Right renal pelvis (tissue), 4 donors: ENCODE measurements at places on chromosomes 7 and 10.

GRCh38 chr7:31071645-31072029 is 19.5 kb downstream of the ADCYAP1R1 start:
- DNase-seq: no peak

- DNase-seq: no peak
Measured at GRCh38 chr7:1670894-1671593, 967 bp downstream of the ELFN1 start.

- DNase-seq: no peak
Measured at GRCh38 chr7:132230462-132230861, 345.8 kb downstream of the PLXNA4 start.

DNA sequence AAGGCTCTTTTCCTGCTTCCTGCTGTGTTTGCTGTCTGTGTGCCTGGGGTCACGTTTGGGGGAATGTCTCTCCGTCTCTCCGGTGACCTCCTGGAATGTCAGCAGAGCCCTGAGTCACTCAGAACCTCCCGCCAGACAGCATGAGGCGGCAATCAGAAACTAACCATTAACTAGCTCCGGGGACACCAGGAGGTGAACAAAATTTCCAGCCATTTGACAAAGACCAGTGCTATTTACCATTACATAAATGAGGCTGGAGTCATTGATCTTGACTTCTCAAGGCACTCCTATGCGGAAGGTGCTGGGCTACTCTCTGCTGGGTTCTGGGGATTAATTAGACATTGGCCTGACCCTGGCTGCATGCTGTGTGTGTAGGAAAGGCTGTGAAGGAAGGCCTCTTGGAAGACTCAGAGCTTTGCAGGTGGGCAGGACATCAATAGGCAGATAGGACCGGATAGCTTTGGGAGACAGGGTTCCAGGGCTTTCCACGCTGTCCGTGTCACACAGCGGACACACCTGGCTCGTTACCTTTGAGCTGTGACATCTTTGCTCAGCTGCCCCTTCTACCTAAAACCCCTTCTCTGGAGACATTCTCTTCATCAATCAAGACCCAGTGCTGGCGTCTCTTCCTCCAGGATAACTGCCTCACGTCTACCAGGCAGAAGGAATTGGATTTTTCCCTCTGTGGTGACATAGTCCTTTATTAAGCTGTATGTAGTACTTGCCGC is 77.0 kb downstream of the PFKFB3 start:
- DNase-seq: no peak

- DNase-seq: no peak
Measured at GRCh38 chr10:124569623-124570470, 108.2 kb downstream of the LHPP start.

- no peak for DNase-seq
Measured at GRCh38 chr7:155258226-155258560, 39.5 kb upstream of the INSIG1 start.

GRCh38 chr7:39324139-39324760 is 242.0 kb upstream of the YAE1 start:
- no peak for DNase-seq

DNA sequence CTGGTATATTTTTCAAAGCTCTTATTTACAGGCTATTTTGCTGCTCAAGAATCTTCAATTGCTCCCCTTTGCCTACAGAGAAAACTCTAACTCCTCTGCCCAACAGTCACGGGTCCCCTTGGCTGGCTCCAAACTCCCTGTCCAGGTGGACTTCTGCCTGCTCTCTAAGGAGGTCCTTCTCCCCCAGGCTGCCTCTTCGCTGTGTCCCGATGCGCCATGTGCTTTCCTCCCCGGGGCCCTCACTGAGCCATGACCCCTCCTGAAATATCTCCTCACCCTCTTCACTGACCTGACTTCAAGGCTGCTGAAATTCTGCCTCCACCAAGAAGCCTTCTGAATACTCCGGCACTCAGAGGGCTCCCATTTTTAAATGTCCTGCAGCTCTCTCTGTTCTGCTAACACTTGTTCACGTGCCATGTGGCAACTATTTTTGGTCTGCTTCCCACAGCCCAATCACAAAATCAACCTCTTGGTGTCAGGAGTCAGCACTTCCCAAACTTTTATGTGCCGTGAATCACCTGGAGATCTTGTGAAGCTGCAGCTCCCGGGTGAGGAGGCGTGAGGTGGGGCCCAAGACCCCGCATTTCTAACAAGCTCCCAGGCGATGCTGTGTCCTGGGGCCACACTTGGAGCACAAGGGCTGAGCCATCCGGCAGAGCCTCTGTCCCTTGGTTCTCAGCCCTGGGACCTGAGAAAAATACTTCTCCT is 85.7 kb upstream of the COL13A1 start:
- no peak for DNase-seq

DNA sequence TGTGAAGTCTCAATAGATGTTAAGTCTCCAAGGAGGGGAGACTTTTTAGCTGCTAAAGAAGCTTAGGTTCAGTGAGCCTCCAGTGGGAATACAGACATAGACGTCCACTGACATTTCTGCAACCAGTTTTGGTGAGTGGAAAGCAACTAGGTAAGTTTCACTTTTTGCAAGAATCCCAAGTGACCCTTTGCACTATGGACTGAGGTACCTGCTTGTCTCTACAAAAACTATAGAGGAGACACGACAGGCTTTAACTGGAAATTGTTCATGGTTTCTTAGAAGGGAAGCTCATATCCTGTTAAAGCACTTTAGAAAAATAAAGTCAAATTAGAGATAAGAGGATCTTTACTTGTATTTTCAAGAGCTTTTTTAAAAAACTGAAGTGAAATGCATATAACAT is 38.6 kb downstream of the GBF1 start:
- DNase-seq: no peak

DNA sequence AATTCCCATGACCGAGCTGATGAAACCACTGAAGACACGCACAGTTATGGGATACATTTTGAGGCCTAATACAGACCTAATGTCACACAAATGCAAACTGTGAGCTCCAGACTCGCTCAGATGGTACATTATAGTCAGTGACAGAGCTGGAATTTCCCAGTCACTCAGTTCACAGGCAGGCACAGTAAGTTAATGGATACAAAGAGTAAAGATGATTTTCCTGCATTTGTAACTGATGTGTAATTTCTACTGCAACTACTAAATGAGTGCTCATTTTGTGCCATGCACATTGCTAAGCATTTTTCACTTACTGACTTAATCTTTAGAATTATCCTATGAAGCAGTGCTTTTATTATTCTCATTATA is 56.5 kb downstream of the ENO4 start:
- no peak for DNase-seq

GRCh38 chr7:371119-371778 is 81.3 kb downstream of the FOXL3 start:
- DNase-seq: no peak

GRCh38 chr10:65501259-65501658 is 1424.6 kb upstream of the LRRTM3 start:
- DNase-seq: no peak

GRCh38 chr7:153413540-153414287 is 638.5 kb upstream of the DPP6 start:
- no peak for DNase-seq

DNA sequence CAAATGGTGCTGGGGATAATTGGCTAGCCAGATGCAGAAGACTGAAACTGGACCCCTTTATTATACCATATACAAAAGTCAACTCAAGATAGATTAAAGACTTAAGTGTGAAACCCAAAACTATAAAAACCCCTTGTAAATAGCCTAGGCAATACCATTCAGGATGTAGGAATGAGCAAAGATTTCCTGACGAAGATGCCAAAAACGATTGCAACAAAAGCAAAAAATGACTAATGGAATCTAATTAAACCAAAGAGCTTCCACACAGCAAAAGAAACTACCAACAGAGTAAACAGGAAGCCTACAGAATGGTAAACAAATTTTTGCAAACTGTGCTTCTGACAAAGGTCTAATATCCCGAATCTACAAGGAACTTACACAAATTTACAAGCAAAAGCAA is 30.9 kb upstream of the PLXDC2 start:
- DNase-seq: no peak

GRCh38 chr10:86580521-86580891 is 58.9 kb upstream of the WAPL start:
- no peak for DNase-seq

- no peak for DNase-seq
Measured at GRCh38 chr10:31749301-31749700, 179.3 kb downstream of the ARHGAP12 start.

DNA sequence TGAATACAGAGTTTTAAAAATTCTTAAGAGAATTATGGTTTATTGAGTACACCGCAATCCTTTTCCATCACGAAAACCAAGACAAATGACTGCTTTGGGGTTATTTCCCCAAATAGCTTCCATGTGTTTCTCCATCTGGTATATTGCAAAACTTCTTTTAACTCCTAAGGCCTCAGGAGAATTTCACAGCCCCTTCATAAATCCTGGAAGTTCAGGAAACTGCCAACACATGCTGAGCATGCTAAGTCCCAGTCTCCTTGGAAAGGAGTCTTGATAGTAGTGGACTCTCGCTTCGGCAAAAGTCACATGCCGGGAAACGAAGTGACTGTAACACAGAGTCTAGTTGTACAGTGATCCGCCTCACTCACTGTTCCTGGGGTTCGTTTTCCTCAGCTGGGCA is 88.1 kb upstream of the RSU1 start:
- no peak for DNase-seq

GRCh38 chr10:108445746-108446145 is 1281.2 kb upstream of the SORCS1 start:
- no peak for DNase-seq

- no peak for DNase-seq
Measured at GRCh38 chr7:2661602-2662272, 26.3 kb upstream of the AMZ1 start.

DNA sequence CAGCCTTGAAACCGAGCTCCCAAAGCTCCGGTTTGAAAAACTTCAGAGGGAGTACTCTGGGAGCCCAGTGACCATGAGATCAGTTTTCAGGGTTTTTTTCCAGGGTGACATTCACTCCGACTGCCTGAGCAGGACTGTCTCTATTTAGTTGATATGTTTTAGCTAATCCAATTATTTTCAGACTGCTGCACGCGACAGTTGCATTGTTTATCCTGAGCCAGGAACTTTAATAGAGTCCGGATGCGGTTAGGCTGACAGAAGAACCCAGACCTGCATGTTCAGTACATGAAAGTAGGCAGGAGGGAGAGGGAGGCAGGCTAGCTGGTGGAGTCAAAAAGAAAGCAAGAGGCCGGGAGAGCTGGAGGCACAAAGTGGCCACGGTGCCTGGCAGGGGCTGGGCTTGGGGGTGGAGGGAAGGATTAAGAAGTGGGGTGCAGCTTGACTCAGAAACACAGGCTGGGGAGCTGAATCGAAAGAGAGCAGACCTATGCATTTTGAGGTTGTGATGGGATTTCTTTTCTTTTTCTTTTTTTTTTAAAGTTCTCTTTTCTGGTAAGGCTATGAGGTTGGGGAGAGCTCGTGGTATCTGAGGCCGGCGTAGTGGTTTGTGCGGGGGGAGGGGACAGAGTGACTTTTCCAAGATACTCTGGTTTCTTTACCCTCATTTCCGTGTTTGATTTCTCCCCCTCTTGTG is 5.7 kb downstream of the GATA3 start:
- no peak for DNase-seq

- DNase-seq: no peak
Measured at GRCh38 chr10:70552586-70552985, 50.0 kb downstream of the PRF1 start.

DNA sequence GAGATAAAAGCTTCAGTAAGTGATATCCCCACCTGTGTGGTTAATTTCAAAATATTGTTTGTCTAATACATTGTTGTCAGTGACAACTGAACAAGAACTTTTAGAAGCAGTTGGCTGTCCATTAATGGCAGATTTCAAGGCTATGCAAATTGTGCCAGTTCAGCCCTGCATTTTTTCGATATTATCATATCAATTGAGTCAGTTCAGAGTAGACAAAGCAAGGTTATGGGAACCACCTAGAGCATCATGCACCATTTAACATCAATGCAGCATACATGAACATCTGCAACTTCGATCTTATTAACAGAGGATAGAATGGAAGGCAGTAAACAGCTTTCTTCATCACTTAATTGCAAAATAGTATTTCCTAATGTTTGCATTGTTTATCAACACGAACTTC is 180.7 kb upstream of the KAT6B start:
- DNase-seq: no peak

DNA sequence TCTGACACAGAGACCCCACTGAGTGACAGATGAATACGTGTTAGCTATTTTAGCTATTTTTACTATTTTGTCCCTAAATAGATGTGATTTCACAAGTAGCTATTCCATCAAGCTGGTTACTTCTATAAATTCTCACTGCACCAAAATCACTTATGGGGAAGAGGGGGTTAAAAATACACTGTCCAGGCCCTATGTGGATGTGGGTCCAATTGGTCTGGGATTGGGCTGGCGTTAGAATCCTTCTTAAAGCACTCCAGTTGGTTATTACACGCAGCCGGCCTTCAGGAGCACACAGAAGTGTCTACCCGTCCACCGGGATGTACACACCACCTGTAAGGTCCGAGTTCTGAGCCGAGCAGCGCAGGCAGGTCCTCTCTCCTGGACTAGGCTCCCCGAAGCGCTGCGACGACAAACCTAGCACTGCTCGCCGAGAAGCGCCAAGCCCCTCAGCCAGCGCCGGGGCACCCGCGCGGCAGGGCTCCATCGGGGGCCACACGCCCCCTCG is 222.3 kb upstream of the MKLN1 start:
- no peak for DNase-seq

DNA sequence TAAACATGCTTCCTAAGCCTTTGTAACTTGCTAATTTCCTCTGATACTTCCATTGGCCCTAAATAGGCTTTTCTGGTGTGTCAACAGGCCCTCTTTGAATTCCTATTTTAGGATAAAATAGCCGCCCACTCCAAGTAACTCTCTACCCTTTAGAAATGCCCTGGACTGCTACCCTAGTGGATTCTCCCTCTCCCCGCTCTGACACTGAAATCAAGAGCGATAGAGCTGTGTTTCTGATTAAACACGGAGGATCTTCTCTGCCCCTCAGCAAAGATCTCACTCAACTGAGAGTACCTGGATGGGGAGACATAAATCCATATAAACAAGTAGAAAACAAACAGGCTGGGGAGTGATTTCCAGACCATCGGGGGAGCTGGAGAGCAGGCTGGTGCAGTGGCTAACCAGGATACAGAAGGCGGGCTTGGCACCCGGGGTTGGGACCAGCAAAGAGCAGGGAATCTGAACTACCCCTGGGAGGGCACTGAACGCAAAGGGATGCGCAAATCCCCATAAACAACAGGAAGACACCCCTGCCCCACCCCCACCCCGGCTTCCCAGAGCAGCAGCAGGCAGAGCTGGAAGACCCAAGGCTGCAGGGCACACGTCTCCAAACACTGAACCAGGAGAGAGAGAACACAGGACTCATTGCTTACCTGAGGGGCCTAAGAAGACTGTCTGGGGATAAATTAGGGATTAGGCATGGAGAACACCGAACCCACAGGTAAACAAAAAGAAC is 2.5 kb downstream of the ASB13 start:
- no peak for DNase-seq

- no peak for DNase-seq
Measured at GRCh38 chr7:123148813-123149212, 51.0 kb downstream of the SLC13A1 start.
